ENCODE measurements at places on chromosomes 6 and 20.

GRCh38 chr6:33714385-33715040, 3.0 kb upstream of the UQCC2 start:
- peaks cover 10% of the 10 kb centered on the region for H3K27me3 ChIP-seq
- DNase-seq: no peak

DNA sequence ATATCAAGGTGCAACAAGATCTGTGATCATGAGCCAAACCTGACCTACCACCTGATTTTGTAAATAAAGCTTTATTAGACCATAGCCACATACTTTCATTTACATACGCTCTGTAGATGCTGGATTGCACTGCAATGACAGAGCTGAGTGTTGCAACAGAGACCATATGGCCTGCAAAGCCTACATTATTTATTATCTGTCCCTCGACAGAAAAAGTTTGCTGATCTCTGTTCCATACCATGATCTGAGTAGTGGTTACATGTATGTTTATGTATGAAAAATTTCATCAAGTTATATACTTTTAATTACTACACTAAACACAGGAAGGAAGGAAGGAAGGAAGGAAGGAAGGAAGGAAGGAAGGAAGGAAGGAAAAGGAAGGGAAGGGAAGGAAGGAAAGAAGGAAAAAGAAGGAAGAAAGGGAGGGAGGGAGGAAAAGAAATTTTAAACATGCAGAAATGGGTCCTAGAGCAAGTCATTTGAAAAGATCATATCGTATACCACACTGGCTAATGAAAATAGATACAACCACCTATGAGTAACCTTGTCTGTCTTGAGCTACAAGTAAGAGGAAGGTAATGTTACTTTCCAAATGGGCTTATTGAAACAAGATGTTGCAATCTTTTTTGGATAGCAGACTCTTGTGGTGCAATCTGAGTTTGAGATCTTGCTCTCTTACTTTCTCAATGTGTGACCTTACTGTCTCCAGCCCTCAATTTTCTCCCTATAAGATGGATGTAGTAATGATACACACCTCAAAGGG, 441.0 kb downstream of the KIF16B start:
- no peak for DNase-seq
- H3K4me1 ChIP-seq: no peaks in the 10 kb centered on the region
- no peaks in the 10 kb centered on the region for H3K27me3 ChIP-seq
- H3K4me3 ChIP-seq: no peak overlapping the region
- no peak overlapping the region for H3K27ac ChIP-seq

- no peak for DNase-seq
- H3K27me3 ChIP-seq: peaks cover 2% of the 10 kb centered on the region
- H3K4me1 ChIP-seq: peaks cover 77% of the 10 kb centered on the region
- H3K36me3 ChIP-seq: peaks cover 4% of the 10 kb centered on the region
- H3K27ac ChIP-seq: peak overlapping the region; percentile 84
Measured at GRCh38 chr6:14450133-14450504, 332.5 kb downstream of the CD83 start.

GRCh38 chr20:44004306-44004915, 89.8 kb downstream of the TOX2 start:
- H3K36me3 ChIP-seq: peaks cover 14% of the 10 kb centered on the region
- H3K27ac ChIP-seq: no peak overlapping the region
- no peak overlapping the region for H3K4me3 ChIP-seq
- peaks cover 2% of the 10 kb centered on the region for H3K27me3 ChIP-seq
- peaks cover 22% of the 10 kb centered on the region for H3K4me1 ChIP-seq

GRCh38 chr20:20836836-20837235, 124.4 kb upstream of the RALGAPA2 start:
- peaks cover 8% of the 10 kb centered on the region for H3K27me3 ChIP-seq
- H3K36me3 ChIP-seq: no peaks in the 10 kb centered on the region
- no peak overlapping the region for H3K27ac ChIP-seq
- no peak for DNase-seq

GRCh38 chr20:37911261-37911660, 8.3 kb downstream of the VSTM2L start:
- no peak for DNase-seq
- no peak overlapping the region for H3K4me3 ChIP-seq
- peaks cover 33% of the 10 kb centered on the region for H3K27me3 ChIP-seq
- H3K27ac ChIP-seq: no peak overlapping the region
- H3K36me3 ChIP-seq: no peaks in the 10 kb centered on the region

DNA sequence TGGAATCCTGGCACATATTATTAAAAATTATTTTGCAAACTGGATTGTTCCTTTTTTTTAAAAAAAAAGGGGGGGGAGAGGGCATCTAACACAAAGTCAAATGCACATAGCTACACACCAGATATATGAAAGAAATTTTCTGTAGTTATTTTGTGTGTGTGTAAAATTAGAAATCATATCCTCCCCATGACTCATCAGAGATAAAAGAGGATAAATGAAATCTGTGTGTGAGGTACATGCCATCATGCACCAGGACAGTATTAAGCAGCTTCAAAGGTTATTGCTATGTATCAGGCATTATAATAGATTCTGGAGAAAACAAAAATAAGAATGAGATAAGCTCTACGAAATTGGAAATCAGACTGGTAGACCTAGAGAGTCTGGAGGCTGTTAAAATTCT, 5.2 kb downstream of the BTBD9 start:
- no peak overlapping the region for H3K27ac ChIP-seq
- peaks cover 32% of the 10 kb centered on the region for H3K4me1 ChIP-seq
- H3K27me3 ChIP-seq: no peaks in the 10 kb centered on the region
- no peak overlapping the region for H3K4me3 ChIP-seq
- DNase-seq: no peak
- peaks cover 2% of the 10 kb centered on the region for H3K36me3 ChIP-seq

- H3K27ac ChIP-seq: no peak overlapping the region
- no peaks in the 10 kb centered on the region for H3K4me1 ChIP-seq
- no peaks in the 10 kb centered on the region for H3K36me3 ChIP-seq
- H3K27me3 ChIP-seq: peaks cover 2% of the 10 kb centered on the region
- no peak for DNase-seq
Measured at GRCh38 chr6:163083141-163083540, 331.4 kb upstream of the QKI start.

DNA sequence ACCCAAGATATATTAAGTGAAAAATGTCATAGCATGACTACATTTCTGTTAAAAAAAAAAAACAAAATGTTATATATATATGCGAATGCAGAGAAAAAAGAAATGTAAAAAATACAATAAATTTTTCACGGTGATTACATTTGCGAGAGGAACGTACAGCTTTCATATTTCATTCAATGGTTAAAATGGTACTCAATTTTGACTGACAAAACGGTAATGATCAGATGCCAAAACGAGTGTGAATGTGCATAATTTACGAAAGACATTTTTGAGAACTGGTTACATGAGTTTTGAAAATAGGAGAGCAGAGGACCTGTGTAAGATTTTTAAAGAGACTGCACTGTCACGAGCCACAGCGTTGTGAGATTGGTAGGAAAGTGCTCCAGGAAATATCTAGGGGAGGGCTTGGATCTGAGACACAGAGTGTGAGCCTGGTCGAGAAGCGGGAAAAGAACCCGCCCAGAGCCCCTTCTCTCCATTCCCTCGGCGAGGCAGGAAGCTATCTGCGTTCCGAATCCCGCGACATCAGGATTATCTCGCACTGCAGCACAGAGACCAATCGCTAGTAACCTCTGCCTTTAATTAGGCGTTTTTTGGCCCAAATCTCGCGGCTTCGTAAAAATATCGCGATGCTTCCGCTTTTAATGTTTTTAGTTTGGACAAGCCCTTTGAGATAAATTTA, 28.5 kb downstream of the TRIM27 start:
- peaks cover 6% of the 10 kb centered on the region for H3K36me3 ChIP-seq
- peak; percentile 89 for DNase-seq
- H3K27me3 ChIP-seq: peaks cover 6% of the 10 kb centered on the region
- peak overlapping the region; percentile 100 for H3K27ac ChIP-seq
- H3K4me1 ChIP-seq: peaks cover 25% of the 10 kb centered on the region

DNA sequence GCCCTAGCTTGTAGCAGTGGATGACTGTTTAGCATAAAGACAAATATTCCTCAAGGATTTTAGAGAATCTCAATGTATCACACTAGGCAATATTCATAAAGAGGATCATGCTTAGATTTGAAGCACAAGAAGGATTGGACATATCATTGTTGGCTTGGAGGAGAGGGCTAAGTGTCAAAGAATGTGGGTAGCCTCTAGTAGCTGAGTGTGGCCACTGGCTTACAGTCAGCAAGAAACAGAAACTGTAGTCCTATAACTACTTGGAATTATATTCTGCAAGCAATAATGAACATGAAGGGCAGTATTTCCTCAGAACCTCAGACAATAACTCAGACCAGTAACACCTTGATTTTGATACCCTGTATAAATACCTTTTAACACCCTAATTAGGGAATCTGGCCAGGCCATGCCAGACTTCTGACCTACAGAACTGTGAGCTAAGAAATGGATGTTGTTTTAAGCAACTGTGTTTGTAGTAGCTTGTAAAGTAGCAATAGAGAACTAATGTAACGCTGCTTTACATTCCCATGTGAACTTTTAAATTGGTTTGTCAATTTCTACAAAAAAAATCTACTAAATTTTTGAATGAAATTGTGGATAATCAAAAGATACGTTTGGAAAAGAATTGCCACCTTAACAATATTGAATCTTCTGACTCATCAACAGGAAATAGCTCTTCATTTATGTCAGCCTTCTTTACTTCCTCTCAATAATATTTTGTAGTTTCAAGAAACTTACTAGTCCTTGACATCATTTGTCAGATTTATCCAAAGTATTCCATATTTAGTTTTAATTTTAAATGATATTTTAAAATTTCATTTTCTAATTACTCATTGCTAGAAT, 65.2 kb upstream of the RSPO3 start:
- no peaks in the 10 kb centered on the region for H3K36me3 ChIP-seq
- H3K27me3 ChIP-seq: no peaks in the 10 kb centered on the region
- DNase-seq: no peak
- H3K4me3 ChIP-seq: no peak overlapping the region
- no peak overlapping the region for H3K27ac ChIP-seq
- H3K4me1 ChIP-seq: no peaks in the 10 kb centered on the region

- no peaks in the 10 kb centered on the region for H3K36me3 ChIP-seq
- no peaks in the 10 kb centered on the region for H3K4me1 ChIP-seq
- no peak overlapping the region for H3K27ac ChIP-seq
- no peaks in the 10 kb centered on the region for H3K27me3 ChIP-seq
- no peak for DNase-seq
Measured at GRCh38 chr20:39605908-39606307, 643.8 kb downstream of the DHX35 start.

GRCh38 chr6:159056432-159056831, 11.6 kb upstream of the TAGAP start:
- peak overlapping the region; percentile 72 for H3K27ac ChIP-seq
- peaks cover 65% of the 10 kb centered on the region for H3K4me1 ChIP-seq

GRCh38 chr20:3051385-3052019, 5.7 kb downstream of the MRPS26 start:
- H3K4me3 ChIP-seq: no peak overlapping the region
- DNase-seq: no peak
- H3K36me3 ChIP-seq: peaks cover 27% of the 10 kb centered on the region
- H3K27ac ChIP-seq: no peak overlapping the region
- peaks cover 6% of the 10 kb centered on the region for H3K4me1 ChIP-seq

- DNase-seq: no peak
- H3K4me3 ChIP-seq: no peak overlapping the region
- peaks cover 5% of the 10 kb centered on the region for H3K4me1 ChIP-seq
- no peaks in the 10 kb centered on the region for H3K36me3 ChIP-seq
- peaks cover 9% of the 10 kb centered on the region for H3K27me3 ChIP-seq
Measured at GRCh38 chr20:62678553-62678952, 30.1 kb upstream of the NTSR1 start.

- no peak for DNase-seq
- H3K36me3 ChIP-seq: no peaks in the 10 kb centered on the region
- no peak overlapping the region for H3K27ac ChIP-seq
- no peak overlapping the region for H3K4me3 ChIP-seq
- no peaks in the 10 kb centered on the region for H3K4me1 ChIP-seq
Measured at GRCh38 chr6:148379966-148380713, 37.5 kb downstream of the SASH1 start.

GRCh38 chr6:7332090-7332745, 19.2 kb upstream of the SSR1 start:
- H3K4me1 ChIP-seq: no peaks in the 10 kb centered on the region
- no peak overlapping the region for H3K4me3 ChIP-seq
- no peaks in the 10 kb centered on the region for H3K36me3 ChIP-seq
- peaks cover 22% of the 10 kb centered on the region for H3K27me3 ChIP-seq
- H3K27ac ChIP-seq: no peak overlapping the region
- no peak for DNase-seq

DNA sequence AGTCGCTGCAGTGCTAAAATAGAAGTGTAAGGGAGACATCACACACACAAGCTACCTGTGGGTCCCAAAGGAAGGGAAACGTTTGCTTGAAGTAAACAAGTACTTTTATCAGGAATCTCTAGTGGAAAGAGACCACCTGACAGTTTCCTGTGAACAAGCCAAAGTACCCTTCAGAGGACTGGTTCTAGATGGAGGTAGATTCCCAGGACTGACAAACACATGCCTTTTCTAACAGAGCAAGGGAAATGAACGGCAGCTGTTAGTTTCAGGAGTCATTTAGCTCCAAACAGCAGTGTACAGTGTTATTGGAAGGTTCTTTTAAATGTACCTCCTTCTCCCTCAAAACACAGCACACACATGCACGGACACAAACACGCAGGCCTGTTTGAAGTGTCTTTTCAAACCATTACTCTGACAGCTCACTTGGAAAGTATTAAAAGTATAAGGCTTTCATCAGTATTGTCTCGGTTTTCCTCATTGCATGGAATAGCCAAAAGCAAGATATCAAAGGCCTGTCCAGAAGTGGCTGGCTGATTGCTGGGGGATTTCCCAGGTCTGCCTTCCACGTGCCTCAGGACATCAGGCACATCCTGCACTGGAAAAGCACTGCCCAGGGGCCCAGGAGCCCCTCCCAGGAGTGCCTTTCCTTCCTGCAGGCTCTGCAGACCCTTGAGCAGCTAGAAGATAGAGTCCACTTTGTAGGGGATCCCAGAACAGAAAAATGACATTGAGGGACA, 393.2 kb upstream of the SOX4 start:
- H3K4me3 ChIP-seq: no peak overlapping the region
- peaks cover 7% of the 10 kb centered on the region for H3K4me1 ChIP-seq
- H3K27ac ChIP-seq: no peak overlapping the region
- peaks cover 4% of the 10 kb centered on the region for H3K36me3 ChIP-seq
- H3K27me3 ChIP-seq: no peaks in the 10 kb centered on the region

GRCh38 chr6:1868561-1869261, 259.0 kb downstream of the FOXC1 start:
- H3K4me3 ChIP-seq: no peak overlapping the region
- no peak for DNase-seq
- no peaks in the 10 kb centered on the region for H3K27me3 ChIP-seq
- H3K36me3 ChIP-seq: no peaks in the 10 kb centered on the region
- H3K27ac ChIP-seq: no peak overlapping the region

- DNase-seq: no peak
- no peak overlapping the region for H3K4me3 ChIP-seq
- no peaks in the 10 kb centered on the region for H3K4me1 ChIP-seq
Measured at GRCh38 chr20:584161-584970, 25.7 kb downstream of the TCF15 start.

GRCh38 chr6:105291525-105291924, 111.4 kb downstream of the PREP start:
- peaks cover 7% of the 10 kb centered on the region for H3K4me1 ChIP-seq
- no peak overlapping the region for H3K27ac ChIP-seq
- no peak for DNase-seq

- H3K4me3 ChIP-seq: no peak overlapping the region
- H3K36me3 ChIP-seq: no peaks in the 10 kb centered on the region
- H3K4me1 ChIP-seq: no peaks in the 10 kb centered on the region
- no peak overlapping the region for H3K27ac ChIP-seq
- no peak for DNase-seq
Measured at GRCh38 chr20:6108330-6108729, 14.5 kb downstream of the FERMT1 start.

GRCh38 chr6:131460614-131461000, 112.4 kb upstream of the ARG1 start:
- no peak overlapping the region for H3K27ac ChIP-seq
- no peak for DNase-seq
- H3K4me3 ChIP-seq: no peak overlapping the region
- peaks cover 1% of the 10 kb centered on the region for H3K27me3 ChIP-seq
